Tibial nerve (tissue), 4 donors: ENCODE measurements at places on chromosomes 2 and 18. TPM values are rescaled to one million over a fixed set of nuclear protein-coding genes. Genes with fewer than 3 reads are reported as not detected.

DNA sequence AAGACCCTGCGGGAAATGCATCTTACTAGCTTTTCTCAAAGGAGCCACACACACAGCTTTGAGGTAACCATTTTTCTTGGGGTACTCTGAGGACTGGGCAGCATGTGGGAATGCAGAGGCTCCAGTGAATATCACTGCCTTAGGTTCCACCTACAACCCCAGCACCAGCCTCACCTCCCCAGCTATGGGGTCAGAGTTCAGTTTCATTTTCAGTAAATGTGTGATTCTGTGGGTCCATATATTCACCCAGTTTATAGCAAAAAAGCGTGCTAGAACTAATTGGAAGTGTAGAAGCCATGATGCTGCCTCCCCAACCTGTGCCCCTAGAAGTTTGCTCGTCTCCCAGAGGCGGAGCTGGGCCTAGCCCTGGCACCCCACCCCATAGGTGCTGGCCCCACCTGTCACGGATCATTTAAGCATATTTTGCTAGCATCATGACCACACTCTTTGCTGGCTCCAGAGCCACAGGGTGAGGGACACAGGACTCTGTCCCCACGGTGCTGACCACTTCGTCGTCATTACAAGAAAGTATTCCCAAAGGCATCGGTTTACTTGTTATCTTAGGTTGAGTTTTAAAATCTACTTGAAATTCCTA, 57.7 kb downstream of the SH3RF3 start:
- DNase-seq: no peak

DNA sequence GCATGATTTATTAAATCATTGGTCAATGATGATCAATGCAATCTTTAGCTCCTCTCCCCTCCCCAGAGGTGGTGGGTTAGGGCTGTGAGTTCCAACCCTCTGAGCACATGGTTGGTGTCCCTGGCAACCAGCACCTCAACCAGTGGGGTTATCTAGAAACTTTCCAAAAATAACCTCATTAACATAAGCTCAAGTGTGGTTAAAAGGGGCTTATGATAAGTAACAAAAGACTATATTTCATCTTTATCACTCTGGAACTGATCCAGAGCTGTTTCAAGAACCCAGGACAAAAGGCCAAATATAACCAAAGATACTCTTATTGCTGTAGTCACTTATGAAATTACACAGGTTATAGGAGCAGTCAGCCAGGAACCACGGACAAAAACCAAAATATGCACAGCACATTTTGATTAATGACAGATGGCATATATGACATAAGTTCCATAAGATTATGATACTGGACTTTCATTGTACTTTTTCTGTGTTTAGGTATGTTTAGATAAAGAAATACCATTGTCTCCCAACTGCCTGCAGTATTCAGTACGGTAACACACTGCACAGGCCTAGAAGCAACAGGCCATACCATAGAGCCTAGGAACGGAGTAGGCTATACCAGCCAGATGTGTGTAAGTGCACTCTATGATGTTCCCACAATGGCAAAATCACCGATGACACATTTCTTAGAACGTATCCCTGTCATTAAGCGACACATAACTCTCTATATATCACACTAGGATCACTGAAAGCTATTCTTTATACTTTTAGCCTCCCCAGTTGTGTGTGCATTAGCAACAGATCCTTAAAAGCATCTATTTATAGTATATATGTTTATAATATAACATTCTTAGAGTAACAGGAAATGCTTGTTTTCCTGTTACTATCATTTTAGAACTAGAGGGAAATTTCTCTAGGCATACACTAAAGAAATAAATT, 31.9 kb downstream of the KIDINS220 start:
- no peak for DNase-seq

ITPRIPL1 gene
- total RNA-seq: 4.2 TPM

GRCh38 chr18:37671530-37671929, 105.9 kb upstream of the CELF4 start:
- DNase-seq: no peak

GALNT14 gene
- total RNA-seq: 4.2 TPM

DNA sequence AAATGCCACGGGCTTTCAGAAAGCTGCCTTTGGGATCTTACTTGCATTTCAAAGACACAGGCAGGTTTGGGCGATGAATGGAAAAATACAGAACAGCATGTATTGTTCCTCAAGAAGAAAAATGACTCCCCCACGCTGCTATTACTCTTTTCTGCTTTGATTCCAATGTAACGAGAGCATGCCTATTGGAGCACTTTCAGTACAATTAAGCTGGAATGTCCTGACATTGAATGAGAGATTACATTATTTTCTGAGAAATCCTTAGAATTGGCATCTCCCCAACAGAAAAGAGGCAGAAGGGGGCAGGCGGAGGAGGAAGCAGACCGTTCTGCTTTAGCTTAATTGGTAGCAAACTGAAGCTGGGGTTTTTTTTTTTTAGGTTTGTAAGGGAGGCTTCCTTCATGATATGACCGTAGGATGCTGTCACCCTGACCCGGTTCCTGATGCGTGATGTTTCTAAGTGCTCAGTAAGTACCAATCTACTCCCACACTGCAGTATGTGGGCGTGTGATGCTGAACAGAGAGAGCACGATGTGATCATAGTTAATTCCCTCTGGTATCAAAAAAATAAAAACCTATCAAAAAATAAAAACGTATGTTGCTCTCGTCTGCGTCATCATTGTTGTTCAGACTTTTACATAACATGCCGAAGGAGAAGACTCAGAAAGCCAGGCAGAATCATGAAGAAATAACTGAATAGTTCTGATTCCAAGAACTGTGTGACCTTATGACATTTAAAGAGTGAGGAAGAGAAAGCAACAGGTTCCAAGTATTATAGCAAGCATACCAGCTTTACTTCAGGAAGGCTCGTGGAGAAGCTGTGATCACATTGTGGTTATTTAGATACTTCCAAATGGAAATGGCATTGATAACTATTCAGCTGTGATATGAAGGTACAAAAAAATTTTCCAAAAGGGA, 40.5 kb downstream of the LONRF2 start:
- DNase-seq: no peak

ESPNL gene
- not detected for total RNA-seq
